SJSA1 (cell line): ENCODE measurements at places on chromosomes 5 and 9. TPM values are rescaled to one million over a fixed set of nuclear protein-coding genes. Genes with fewer than 3 reads are reported as not detected.

DNA sequence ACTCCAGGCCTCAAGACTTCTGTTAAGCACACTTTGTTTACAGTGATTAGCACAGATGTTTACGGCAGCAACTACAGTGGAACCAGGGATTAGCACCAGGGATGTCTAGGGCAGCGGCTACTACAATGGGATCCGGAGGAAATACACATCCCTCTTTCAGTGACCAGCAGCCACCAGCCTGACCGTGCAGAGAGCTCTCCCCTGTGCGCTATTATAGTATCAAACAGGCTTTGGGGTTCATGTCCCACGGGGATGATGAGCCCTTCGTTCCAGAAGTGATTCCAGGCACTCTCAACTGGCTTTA lies 21.5 kb downstream of the GFPT2 start:
- H3K4me1 ChIP-seq = peaks cover 74% of the 10 kb centered on the region
- peak overlapping the region; percentile 88 for H3K27ac ChIP-seq
- H3K27me3 ChIP-seq = no peaks in the 10 kb centered on the region
- H3K4me3 ChIP-seq = no peak overlapping the region

Gene DMRT3
- not detected in 2 replicates for total RNA-seq

- H3K27ac ChIP-seq = no peak overlapping the region
- no peaks in the 10 kb centered on the region for H3K4me1 ChIP-seq
- no peaks in the 10 kb centered on the region for H3K36me3 ChIP-seq
- DNase-seq = no peak
- H3K27me3 ChIP-seq = no peaks in the 10 kb centered on the region
- no peak overlapping the region for H3K4me3 ChIP-seq
Observed at GRCh38 chr9:31486630-31487029, 897.8 kb upstream of the ACO1 start.

GRCh38 chr9:119836036-119836435 lies 466.8 kb upstream of the BRINP1 start:
- H3K27ac ChIP-seq = no peak overlapping the region
- no peak overlapping the region for H3K4me3 ChIP-seq
- no peaks in the 10 kb centered on the region for H3K36me3 ChIP-seq
- no peak for DNase-seq

GRCh38 chr5:61701877-61702602 lies 370.0 kb downstream of the ZSWIM6 start:
- no peaks in the 10 kb centered on the region for H3K36me3 ChIP-seq
- no peaks in the 10 kb centered on the region for H3K4me1 ChIP-seq
- no peaks in the 10 kb centered on the region for H3K27me3 ChIP-seq
- no peak for DNase-seq

DNA sequence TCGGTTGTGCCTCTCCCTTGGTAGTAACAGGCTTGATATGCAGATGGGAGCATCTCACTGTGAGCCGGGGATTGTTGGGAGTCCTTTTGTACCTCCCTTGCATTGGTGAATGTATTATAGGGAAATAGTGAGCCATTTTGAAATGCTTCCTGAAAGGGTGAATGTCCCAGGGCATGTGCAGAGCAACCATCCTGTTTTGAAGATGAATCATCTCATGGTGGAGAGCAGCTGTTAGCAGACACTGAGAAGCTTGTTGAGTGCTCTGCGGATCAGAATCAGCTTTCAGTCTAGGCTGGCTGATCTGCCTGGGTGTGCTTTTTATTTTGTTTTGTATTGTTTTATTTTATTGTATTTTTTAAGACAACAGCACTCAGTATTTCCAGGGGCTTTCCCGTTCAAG lies 29.7 kb downstream of the SLC36A1 start:
- no peaks in the 10 kb centered on the region for H3K27me3 ChIP-seq
- H3K36me3 ChIP-seq = peaks cover 35% of the 10 kb centered on the region
- DNase-seq = no peak
- no peaks in the 10 kb centered on the region for H3K4me1 ChIP-seq

Gene HARS1
- 133 and 135 TPM in 2 replicates for total RNA-seq

DNA sequence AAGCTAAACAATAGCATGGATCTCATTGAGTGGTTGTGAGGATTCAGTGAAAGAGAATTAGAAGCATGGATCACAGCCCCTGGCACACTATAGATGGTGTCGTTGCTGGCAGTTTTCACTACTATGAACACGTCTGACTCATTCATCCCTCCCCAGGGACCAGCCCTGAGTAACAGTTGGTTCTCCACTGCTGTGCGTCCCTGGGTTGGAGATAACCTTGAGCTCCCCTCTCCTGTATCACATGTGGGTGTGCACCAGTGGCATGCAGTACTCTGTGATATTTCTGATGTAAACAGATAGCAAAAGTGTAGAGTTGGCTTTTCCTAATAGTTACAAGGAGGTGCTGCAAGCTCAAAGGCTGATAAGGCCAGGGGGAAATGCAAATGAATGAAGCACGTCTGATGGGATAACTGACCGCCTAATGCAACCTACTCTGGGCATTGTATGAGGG lies 8.8 kb upstream of the LCP2 start:
- no peak for DNase-seq
- no peaks in the 10 kb centered on the region for H3K4me1 ChIP-seq
- H3K36me3 ChIP-seq = no peaks in the 10 kb centered on the region
- no peak overlapping the region for H3K4me3 ChIP-seq

Gene ARL14EPL
- 1.3 TPM in 1 of 2 replicates, not detected in the other for total RNA-seq
